ENCODE measurements at places on chromosomes 7 and 10.

- no peak overlapping the region for H3K4me3 ChIP-seq
- H3K4me1 ChIP-seq, result no peaks in the 10 kb centered on the region
- no peak overlapping the region for H3K27ac ChIP-seq
- DNase-seq, result no peak
- H3K36me3 ChIP-seq, result no peaks in the 10 kb centered on the region
- no peaks in the 10 kb centered on the region for H3K27me3 ChIP-seq
Measured at GRCh38 chr7:63031838-63032436, 966.7 kb upstream of the ZNF722 start.

GRCh38 chr7:105046414-105046813 lies 32.4 kb downstream of the KMT2E start:
- H3K36me3 ChIP-seq, result peaks cover 67% of the 10 kb centered on the region
- no peaks in the 10 kb centered on the region for H3K27me3 ChIP-seq
- no peak for DNase-seq
- H3K4me1 ChIP-seq, result no peaks in the 10 kb centered on the region
- H3K27ac ChIP-seq, result no peak overlapping the region

DNA sequence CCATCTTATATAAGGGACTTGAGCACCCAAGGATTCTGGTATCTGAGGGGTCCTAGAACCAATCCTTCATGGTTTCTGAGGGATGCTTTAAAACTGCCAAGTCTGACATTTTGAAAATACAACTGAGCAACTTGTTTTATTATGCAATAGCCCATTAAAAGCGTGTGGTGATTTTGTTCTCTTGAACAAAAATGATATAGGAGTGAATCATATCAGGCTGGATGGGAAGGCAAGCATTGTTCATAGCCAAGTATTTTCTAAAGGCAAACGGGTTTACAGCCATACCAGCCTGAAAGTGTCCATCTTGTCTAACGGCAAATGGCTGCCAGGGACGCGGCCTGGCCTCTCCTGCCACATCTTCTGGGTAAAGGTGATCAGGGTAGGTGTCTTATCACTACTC lies 23.4 kb downstream of the RPP38 start:
- no peaks in the 10 kb centered on the region for H3K36me3 ChIP-seq
- H3K4me1 ChIP-seq, result no peaks in the 10 kb centered on the region
- DNase-seq, result no peak
- H3K27ac ChIP-seq, result no peak overlapping the region

GRCh38 chr10:26557641-26558014 lies 119.5 kb downstream of the APBB1IP start:
- H3K4me3 ChIP-seq, result no peak overlapping the region
- no peak for DNase-seq
- peaks cover 5% of the 10 kb centered on the region for H3K27me3 ChIP-seq
- no peaks in the 10 kb centered on the region for H3K36me3 ChIP-seq
- H3K4me1 ChIP-seq, result no peaks in the 10 kb centered on the region
- no peak overlapping the region for H3K27ac ChIP-seq

DNA sequence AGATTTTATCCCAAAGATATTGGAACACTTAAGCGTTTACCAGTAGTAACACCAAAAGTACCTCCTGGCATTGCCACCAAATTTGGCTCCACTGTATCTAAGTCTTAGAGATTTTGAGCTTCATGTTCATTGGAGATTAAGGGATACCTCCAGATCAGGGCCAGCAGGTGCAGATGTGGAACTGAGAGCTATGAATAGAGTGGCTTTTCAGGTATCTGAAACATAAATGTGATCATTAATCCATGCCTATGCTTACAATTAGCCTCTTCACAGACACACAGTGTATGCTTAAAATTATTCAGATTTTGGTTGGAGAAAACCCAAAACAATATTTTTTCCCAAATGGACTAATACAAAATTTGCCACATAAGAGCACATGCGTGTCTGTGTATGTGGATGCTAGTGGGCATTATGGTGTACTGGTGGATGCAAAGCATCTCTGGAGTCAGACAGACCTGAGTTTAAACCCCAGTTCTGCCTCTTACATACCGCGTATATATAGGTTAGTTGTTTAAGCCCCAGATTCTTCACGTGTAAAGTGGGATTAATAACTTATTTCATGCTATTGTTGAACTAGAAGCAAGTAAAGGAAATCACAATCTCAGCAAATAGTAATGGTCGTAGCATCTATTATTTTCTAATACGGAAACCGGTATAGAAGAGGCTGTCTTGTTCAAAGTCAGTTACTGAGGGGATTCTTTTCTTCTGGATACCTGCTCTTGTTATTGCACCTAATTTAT lies 6.8 kb upstream of the LRRC4 start:
- no peak for DNase-seq
- H3K4me1 ChIP-seq, result no peaks in the 10 kb centered on the region
- H3K27ac ChIP-seq, result no peak overlapping the region
- H3K4me3 ChIP-seq, result no peak overlapping the region

GRCh38 chr7:2540641-2541051 lies 14.7 kb downstream of the BRAT1 start:
- H3K27ac ChIP-seq, result no peak overlapping the region
- no peak for DNase-seq
- no peaks in the 10 kb centered on the region for H3K27me3 ChIP-seq
- H3K4me3 ChIP-seq, result no peak overlapping the region
- H3K36me3 ChIP-seq, result peaks cover 46% of the 10 kb centered on the region

DNA sequence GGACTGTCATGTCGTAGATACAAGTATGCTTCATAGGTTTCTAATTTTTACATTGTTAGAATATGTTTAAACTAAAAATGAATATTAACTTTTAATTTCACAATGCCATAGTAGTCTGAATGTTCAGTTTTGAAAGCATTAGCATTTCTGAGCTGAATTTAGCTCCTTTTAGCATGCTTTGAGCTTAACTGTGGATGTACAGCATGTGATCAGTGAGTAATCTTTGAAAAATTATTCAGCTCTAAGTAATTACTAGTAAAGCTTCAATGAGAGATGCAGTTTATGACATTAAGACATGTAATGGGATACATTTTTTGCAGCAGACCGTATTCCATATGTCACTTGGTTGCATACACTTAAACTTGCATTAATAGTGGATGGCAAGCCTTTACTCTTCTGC lies 114.1 kb upstream of the WNT16 start:
- no peak overlapping the region for H3K27ac ChIP-seq
- H3K4me3 ChIP-seq, result no peak overlapping the region
- no peak for DNase-seq

DNA sequence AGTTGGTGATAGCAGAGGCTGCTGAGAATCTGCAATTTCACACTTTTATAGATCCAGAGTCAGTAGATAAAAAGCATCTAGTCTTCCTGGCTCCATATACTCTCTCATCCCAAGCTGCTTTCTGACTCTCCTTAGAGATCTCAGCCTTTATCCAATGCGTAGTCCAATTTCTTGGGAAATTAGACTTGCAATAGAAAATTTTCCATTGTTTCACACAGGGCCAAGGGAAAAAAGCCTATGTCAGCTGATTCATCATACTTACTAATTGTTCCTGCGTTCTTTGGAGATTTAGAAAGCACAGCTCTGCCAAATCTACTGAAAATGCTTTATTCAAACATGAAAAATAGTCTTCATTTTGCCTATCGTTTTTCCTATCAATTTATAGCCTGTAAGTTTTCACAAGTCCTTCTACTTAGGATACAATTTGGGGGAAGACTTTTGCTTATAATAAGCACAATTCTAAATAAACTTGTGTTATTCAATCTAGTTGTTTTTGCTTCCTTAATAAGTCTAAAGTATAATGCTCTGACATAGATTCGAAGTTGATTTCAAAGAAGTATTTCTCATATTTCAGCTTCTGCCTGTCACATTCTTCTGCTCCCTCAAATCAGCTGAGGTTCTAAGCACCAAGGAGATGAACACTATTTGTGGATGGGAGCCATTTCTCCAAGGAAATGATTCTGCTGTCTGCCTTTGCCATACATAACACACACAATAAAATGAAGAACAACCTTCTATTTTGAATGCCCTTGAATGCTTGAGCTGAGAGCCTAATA lies 165.4 kb downstream of the ADAM12 start:
- no peaks in the 10 kb centered on the region for H3K27me3 ChIP-seq
- no peak overlapping the region for H3K27ac ChIP-seq
- no peak overlapping the region for H3K4me3 ChIP-seq
- no peak for DNase-seq
- H3K36me3 ChIP-seq, result no peaks in the 10 kb centered on the region

GRCh38 chr7:157975401-157976372 lies 611.9 kb downstream of the PTPRN2 start:
- no peaks in the 10 kb centered on the region for H3K4me1 ChIP-seq
- DNase-seq, result no peak
- no peak overlapping the region for H3K4me3 ChIP-seq
- H3K27me3 ChIP-seq, result peaks cover 7% of the 10 kb centered on the region
- no peaks in the 10 kb centered on the region for H3K36me3 ChIP-seq
- H3K27ac ChIP-seq, result no peak overlapping the region

GRCh38 chr7:30012757-30013156 lies 13.7 kb downstream of the FKBP14 start:
- no peak for DNase-seq
- no peak overlapping the region for H3K4me3 ChIP-seq
- no peak overlapping the region for H3K27ac ChIP-seq
- H3K4me1 ChIP-seq, result no peaks in the 10 kb centered on the region
- H3K36me3 ChIP-seq, result peaks cover 12% of the 10 kb centered on the region
- no peaks in the 10 kb centered on the region for H3K27me3 ChIP-seq

DNA sequence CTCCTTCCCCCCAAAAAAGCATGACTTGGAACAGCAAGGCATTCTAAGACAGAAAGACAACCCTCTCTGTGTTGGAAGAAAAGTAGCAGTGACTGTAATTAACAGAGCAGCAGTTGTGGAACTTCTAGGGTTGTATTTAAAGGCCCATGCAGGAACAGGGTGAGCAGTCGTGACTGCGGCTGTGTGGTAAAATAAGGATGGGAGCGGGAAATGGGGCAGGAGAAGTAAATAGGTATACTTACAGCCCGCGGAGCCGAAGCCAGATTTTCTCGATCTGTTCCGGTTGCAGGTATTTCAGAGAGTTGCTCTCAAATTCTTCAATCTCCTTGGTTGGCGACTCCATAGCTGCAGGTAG lies 179 bp downstream of the PDE1C start:
- H3K36me3 ChIP-seq, result no peaks in the 10 kb centered on the region
- no peaks in the 10 kb centered on the region for H3K27me3 ChIP-seq
- DNase-seq, result no peak
- no peak overlapping the region for H3K4me3 ChIP-seq
- no peaks in the 10 kb centered on the region for H3K4me1 ChIP-seq

DNA sequence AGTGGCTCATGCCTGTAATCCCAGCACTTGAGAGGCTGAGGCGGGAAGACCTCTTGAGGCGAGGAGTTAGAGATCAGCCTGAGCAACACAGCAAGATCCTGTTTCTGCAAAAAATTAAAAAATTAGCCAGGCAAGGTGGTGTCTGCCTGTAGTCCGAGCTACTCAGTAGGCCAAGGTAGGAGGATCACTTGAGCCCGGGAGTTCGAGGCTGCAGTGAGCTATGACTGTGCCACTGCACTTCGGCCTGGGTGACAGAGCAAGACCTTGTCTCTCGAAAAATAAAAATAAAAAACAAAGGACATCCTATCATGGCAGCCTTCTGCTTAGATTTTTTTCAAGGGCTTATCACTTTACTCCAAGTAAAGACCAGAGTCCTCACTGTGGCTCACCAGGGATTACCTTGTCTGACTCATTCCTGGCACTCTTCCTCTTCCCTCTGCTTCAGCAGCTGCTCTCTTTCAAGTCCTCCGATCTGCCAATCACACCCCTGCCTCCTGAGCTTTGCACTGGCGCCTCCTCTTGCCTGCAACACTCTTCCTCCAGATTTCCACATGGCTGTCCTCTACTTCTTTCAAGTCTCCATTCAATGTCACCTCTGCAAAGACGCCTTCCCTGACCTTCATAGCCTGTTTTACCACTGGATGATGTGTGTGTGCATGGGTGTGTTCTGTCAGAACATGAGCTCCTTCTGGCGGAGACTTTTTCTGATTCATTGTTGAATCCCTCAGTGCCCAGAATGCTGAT lies 7.7 kb downstream of the PRTFDC1 start:
- H3K4me3 ChIP-seq, result no peak overlapping the region
- peaks cover 3% of the 10 kb centered on the region for H3K4me1 ChIP-seq
- H3K36me3 ChIP-seq, result no peaks in the 10 kb centered on the region
- H3K27me3 ChIP-seq, result no peaks in the 10 kb centered on the region

DNA sequence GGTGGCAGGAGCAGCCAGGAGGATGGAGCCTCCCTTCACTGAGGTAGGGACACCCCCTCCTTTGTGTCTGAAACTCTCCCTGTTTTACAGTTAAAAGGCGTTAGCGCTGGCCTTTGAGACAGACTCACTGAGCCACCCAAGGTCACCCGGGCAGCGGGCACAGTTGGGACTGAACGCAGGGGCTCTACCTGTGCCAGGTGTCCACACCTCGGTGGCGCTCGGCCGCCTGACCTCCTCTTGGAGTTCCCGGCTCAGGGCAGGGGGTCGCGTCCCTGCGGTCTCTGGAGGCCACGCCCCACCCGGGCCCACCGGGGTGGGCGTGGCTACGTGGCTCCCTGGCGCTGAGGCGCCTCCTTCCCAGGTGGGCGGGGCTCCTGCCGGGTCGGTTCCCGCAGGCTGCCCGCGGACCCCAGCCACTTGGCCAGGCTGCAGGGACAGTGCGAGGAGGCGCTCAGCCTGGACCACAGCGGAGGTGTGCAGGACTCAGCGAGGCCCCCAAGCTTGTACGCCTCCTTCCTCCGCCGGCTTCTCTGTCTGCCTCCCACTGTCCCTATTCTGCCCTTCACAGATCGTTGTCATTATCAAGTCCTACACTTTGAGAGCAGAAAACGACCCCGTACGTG lies 39.9 kb upstream of the LEP start:
- no peaks in the 10 kb centered on the region for H3K36me3 ChIP-seq
- no peak for DNase-seq
- peaks cover 7% of the 10 kb centered on the region for H3K27me3 ChIP-seq
- H3K4me3 ChIP-seq, result no peak overlapping the region

DNA sequence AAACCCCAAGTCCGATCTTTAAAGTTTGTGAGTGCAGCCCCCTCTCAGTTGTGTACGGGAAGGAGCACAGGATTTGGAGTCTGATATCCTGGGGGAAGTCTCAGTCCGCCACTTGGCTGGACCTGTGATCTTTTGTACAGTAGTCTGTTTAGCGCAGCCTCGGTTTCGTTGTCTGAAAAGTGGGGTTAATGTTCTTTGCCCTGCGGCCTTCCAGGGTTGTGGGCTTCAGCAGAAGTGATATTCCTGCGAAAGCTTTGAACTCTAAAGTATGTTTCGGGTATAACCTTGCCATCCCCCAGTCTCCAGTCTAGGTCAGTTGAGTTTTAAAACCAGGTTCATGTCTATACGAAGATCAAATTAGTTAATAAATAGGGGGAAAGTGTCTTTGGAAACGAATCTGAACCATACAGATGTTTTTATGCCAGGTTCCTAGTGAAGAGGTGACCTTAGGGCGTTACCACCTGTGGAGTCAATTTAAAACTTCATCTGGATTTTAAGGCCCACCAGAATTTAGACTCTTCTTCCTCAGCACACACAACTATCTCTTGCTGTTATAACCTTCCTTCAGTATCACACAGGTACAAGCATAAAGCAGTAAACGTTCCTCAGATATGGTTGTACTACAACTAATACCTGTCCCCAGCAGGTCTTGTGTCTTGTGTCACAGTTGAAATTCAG lies 904 bp downstream of the R3HCC1L start:
- peak overlapping the region; percentile 76 for H3K4me3 ChIP-seq
- DNase-seq, result no peak
- H3K27me3 ChIP-seq, result no peaks in the 10 kb centered on the region
- H3K27ac ChIP-seq, result peak overlapping the region; percentile 78
- H3K36me3 ChIP-seq, result no peaks in the 10 kb centered on the region
- H3K4me1 ChIP-seq, result no peaks in the 10 kb centered on the region

- DNase-seq, result peak; percentile 90
- no peak overlapping the region for H3K4me3 ChIP-seq
- no peaks in the 10 kb centered on the region for H3K36me3 ChIP-seq
- peaks cover 17% of the 10 kb centered on the region for H3K4me1 ChIP-seq
- no peak overlapping the region for H3K27ac ChIP-seq
Measured at GRCh38 chr10:101041252-101041761, 10.3 kb downstream of the SFXN3 start.
